ENCODE measurements at places on chromosomes 12 and 14.

GRCh38 chr14:42130815-42131214 lies 524.1 kb downstream of the LRFN5 start:
- no peak for DNase-seq

DNA sequence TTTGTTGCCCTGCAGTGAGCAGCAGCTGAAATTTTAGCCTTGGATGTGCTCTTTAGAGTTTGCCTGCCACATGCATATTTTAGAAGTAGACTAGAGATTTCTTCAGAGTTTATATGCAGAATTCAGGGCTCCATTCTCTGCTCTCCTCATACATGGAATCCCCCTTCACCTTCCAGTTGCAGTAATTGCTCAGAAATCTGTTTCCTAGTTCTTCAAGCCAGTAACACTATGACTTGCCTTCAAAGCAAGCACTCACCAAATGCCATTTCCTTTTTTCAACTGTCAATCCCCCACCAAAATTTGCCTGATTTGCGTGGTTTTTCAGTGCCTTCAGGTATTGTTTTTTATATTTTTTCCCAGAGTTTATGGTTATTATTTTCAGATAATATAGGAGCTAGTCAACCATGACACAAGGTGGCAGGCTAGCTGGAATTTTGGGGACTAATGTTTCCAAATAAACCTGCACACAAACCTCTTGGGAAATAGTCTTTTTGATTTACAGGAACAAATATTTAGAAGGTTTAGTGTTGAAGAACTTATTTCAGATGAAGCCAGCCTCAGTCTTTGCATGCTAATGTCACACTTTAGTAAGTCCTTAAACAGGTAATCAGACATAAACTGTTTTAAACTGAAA lies 79.2 kb downstream of the ASCL1 start:
- DNase-seq, result no peak

DNA sequence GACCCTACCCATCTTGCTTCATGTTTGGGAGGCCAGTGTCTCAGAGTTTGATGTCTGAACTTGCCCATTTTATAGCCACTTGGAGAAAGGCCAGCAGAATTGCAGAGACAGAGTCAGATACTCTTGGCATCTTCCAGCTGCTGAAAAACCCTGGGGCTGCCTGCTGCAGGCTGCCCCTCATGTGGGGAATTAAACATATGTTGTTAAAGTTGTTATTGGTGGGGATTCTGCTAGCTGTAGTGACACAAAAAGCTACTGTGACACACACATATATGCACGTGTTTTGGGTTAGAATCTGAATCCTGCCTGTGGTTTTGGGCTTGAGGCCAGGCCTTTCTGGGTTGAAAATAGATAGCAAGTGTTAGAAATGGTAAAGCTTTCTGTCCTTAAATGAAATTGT lies 1288.4 kb downstream of the AACS start:
- DNase-seq, result no peak

- DNase-seq, result no peak
These were observed 70.7 kb upstream of the PSMA6 start for GRCh38 chr14:35221462-35221861.

- DNase-seq, result no peak
These were observed 44.3 kb downstream of the KRT80 start for GRCh38 chr12:52147367-52147963.

DNA sequence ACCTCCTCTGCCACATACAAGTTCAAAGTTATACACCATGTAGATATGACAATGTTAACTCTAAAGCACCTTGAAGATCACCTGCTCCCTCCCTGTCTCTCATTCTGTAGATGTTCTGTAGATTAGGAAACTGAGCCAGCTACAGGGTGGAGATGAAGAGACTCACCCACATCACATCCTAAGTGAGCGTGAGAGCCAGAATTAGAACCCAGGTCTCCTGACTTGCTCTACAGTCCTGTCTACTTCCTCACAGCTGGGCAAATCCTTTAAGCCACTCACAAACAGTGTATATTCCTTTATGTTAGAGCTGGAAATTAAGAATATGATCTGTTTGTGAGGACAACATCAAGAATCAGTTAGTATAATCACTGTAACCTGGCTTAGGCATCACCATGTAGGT lies 1.8 kb downstream of the APPL2 start:
- DNase-seq, result no peak

DNA sequence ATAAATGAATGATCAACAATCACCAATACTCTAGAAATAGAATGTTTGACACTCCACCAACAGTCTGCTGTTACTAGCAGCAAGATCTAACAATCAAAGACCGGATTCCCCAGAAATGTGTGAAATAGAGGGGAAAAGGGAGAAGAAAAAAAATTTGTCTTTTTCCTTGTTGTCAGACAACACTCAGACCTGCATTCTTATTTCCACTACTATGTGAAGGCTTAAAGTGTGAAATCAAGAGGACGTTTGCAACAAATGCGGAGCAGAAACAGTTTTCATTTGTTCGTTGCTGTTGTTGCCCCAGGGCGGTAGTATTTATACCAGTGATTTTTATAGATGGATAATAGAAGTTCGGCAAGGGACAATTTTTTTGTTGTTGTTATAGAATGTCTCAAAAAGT lies 9.2 kb downstream of the NKX2-1 start:
- no peak for DNase-seq

DNA sequence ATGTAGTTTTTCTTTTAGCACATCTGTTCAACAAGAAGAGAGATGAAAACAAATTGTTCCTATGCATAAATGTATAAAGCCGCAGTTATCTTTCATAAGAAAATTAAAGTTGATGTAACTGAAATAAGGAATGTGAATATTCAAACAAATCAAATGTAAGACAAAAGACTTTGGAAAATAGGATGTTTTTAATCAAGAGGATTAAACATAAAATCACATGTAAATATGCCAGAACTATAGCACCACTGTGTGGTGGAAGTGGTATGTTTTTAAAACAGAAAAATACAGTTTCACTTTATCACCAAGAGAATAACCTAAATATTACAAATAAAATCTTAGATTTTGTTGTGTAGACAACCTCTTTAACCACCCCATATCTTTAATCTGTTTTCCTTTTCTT lies 40.4 kb downstream of the CAPS2 start:
- DNase-seq, result no peak

Measured in stimulated activated CD4-positive, alpha-beta T cell treated with anti-CD3 and anti-CD28 coated beads, Interleukin-1b, Interleukin-23, amount 100 ng/mL, for 1 hour (primary cell).